ENCODE measurements at places on chromosomes 1 and 21.
A peak's percentile ranks its signal among the peaks of the same experiment; 100 is the strongest.

GRCh38 chr1:200362421-200362820 is 47.4 kb downstream of the ZNF281 start:
- no peak for DNase-seq

DNA sequence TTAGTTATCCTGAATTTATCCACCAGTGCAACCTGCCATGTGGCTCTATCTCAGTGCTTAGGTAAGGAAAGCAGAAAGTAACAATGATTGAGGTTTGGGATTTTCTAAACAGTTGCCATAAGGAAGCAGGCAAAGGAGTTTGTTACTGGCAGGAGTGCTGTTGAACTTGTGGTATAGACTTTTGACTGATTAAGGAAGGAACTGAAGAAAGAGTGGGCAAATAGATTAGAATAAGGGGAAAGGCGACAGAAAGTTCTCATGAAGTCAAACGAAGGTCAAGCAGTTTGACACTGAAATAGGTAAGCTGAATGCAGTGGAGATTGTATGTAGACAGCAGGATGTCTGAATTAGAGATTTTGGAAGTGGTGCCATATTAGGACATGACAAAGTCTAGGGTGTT is 24.2 kb upstream of the CR2 start:
- no peak for DNase-seq

DNA sequence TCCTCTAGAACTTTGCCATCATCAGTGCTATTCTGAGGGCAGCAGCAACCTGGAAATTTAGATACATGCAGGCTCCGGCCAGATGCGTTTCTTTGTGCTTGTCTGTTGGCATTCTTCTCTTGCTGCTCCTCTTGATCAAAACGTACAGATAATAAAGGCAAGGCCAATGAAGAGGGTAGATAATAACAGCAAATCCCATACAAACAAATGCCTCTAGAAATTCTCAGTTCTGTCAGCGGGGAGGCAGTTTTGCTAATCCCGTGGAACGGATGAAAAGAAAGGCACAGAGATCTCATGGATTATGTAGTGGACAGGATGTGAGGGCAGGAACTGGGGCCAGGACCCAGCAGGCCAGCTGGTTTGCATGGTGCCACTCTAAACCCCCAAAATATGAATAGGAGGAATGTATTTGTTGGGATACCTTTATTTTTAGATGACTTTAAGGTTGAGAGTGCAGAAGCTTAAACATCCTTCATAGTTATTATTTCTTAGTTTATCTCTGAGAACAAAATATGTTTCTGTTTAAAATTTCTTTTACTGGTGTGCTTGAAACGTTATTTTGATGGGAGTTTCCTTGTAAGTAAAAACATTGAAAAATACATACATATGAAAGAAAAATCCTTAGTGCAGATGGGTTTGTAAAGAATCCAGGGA is 1.5 kb downstream of the ITSN1 start:
- DNase-seq, result peak; percentile 44

DNA sequence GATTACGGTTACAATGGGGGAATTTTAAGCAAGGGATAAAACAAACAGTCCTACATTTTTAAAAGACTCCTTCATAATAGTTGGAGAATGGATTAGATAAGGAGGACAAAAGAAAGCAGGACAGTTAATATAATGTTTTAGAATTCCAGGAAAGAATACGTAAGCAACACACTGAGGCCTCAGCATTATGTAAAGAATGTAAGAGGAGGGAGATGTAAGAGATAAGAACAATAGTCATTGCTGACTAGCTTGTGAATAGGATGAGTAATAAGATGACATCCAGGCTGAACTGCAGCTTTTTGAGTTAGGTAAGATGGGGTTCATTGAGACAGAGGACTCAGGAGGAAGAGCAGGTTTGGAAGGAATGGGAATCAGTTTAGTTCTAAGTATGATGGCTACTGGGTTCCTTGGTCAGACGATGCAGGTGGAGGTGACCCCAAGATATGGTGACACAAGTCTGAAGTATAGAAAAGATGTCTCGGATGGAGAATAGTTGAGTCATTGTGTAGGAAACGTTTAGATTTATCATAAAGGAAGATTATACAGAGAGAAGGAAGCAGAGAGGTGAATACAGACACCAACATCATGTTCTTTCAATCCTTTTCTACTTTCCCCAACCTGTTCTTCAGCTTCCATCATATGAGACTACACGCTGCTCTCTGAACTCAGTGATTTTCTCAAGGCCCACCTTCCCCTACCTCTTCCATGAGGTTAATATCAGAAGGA is 372.8 kb downstream of the PTBP2 start:
- peak; percentile 42 for DNase-seq

- no peak for DNase-seq
Measured at GRCh38 chr1:241101622-241102021, 255.4 kb downstream of the RGS7 start.

DNA sequence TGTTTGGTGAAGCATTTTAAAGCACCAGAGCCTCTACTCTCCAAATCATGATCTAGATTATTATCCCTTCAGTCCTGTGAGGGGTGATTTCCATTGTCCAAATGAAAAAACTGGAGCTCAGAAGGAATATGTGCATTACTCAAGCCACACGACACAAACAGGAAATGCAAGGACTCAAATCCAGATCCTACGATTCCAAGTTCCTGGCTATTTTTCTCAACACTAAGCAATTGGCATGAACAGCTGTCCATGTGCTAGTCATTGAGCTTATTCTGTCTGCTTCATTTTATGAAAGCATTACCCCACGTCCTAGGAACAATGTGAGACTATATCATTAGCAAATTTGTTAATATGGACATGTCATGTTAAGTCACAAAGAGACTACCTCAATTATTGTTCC is 273.1 kb upstream of the LYPLAL1 start:
- DNase-seq, result no peak

GRCh38 chr1:225882694-225883615 is 775 bp upstream of the TMEM63A start:
- peak; percentile 42 for DNase-seq

DNA sequence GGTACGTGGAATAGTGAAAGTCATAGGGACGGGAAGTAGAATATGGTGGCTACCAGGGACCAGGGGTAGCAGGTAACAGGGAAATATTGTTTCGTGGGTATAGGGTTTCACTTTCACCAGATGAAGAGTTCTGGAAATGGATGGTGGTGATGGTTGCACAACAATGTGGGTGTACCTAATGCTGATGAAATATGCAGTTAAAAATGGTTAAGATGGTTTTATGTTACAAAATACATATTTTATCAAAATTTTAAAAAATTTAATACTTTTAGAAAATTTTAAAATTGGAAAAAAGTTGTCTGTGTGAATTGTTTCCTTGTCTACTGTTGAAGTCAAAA is 55.5 kb upstream of the TLR5 start:
- DNase-seq, result no peak

DNA sequence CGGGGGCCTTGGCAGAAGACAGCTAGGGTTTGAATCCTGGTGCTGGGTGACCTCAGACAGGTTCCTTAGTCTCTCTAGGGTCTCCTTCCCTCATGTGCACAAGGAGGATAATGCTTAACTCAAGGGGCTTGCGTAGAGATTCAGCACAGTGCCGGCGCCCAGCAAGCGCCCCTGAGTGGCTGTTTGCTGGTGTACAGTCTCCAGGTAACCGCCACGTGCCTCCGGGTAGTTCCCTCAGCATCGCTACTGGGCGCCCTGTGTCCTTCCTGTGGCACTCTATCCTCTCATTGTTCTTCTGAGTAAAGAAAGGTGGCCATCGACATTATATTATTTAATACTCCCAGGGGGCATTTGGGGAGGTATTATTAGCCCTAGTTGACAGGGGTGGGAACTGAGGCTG is 80.9 kb downstream of the NENF start:
- DNase-seq, result no peak

DNA sequence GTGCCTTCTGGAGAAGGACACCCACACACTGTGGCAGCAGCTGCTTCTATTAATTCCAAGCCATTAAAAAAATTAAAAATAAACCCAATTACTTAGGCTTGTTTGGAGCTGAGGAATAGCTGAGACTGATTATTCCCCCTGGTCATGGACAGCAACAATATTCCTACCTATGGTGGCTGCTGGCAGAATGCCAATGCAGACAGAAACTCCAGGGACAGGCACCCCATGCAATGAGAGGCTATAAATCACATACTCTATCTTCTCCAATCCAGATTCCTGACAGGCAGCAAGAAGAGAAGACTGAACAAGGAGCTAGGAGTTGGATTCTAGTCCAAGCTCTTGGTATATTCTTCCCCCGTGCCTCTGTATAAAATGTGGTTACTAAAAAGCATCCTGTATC is 275.4 kb upstream of the BEND5 start:
- DNase-seq, result peak; percentile 20

- no peak for DNase-seq
Measured at GRCh38 chr1:110438893-110439292, 12.1 kb upstream of the PROK1 start.

DNA sequence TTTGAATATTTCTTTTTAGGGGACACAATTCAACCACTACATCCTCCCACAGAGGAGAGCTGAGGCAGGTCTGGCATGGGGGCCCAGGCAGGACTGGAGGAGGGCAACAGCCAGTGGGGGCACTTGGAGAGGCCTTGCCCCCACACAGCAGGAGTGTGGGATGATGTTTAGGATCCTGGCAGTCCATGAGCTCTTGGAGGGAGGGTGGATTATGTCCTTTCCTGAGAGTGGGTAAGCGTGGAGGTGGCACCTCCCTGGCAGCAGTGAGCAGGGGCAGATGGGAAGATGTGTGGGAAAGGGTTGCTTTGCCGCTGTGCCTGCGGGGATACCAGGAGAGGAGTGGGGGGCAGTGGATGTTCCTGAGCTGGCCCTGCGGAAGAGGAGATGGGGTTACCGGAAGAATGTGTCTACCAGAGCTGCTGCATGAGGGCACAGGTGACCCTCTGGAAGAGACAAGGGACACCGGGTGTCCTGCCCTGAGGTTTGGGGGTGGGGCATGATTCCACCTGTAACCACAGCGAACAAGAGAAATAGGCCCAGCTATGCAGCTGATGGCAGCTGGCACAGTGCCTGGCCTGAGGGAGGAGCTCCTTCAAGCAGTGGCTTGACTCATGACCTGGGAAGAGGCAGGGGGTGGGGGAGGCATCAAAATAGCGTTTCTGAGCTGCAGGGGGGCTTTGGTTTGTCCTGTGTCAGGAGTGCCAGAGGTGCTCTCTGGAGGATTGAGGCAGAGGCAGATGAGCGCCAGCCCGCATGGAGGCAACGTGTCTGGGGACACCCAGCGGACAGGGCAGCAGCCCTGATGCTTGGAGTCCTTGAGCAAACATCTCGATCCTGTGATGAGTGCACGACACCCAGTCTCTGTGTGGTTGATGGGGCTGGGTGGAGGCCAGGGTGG is 123.9 kb upstream of the TMPRSS2 start:
- DNase-seq, result peak; percentile 89

GRCh38 chr21:38443110-38443509 is 55.2 kb downstream of the ERG start:
- no peak for DNase-seq

DNA sequence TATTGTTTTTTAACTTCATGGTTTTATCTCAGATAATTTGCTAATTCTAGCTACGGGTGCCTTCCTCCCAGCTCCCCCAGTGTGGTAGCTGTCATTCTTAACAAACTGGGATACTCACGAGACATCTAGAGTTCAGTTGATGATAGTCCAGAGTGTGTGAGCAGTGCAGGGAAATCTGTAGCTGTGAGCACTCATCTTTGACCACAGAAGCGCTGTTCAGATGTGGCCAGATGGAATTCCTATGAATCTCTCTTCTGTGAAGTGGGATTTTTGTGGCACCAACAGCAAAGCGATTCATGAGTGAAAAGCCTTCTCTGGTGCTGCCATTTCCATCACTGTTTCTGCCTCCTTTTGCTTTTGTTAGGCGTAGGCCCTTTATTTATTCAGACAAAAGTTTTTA is 125.1 kb downstream of the NFIA start:
- peak; percentile 86 for DNase-seq

GRCh38 chr1:2380816-2381591 is 10.3 kb downstream of the MORN1 start:
- DNase-seq, result no peak

GRCh38 chr1:244328476-244328875 is 123.2 kb downstream of the ADSS2 start:
- no peak for DNase-seq

DNA sequence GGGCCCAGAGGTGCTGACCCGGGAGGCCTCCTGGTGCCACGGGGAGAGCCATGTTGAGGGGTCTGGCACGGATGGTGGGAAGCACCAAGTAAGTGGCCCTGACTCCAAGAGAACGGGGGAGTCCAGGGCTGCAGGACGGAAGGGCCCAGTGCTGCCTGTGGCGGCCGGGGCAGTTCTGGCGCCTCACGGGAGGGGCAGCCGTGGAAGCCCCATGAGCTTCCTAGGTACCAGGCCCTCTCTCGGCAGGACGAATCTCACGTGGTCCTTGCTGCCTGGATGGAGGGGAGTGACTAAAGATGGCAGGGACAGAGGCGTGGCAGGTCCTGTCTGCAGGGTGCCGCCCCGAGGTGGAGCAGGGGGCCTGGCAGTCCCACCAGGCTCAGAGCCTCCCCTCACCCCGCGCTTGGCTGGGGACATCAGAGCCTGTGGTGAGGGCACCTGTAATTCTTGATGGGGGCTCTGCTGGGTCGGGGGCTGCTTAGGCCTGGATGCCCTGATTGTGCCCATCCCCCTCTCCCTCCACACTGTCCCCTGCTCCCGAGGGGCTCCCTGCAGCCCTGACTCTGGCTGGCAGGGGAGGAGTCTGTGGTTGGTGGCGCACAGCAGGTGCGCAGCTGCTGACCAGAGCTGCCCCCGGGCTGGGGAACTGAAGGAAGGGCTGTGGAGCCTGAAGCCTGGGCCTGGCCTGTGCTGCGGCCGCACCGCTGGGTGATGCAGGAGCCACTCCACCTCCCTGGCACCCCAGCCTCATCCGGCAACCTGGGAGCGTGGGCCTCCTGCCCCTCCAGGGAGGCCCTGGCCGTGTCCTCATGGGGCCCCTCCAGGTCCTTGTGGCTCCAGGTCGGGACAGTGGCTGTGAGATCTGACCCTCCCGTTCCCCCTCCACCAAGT is 31.4 kb downstream of the POFUT2 start:
- no peak for DNase-seq

- DNase-seq, result peak; percentile 42
Measured at GRCh38 chr1:43747736-43748135, 40.4 kb downstream of the ST3GAL3 start.

- DNase-seq, result no peak
Measured at GRCh38 chr21:31879911-31880310, 7.1 kb downstream of the HUNK start.

DNA sequence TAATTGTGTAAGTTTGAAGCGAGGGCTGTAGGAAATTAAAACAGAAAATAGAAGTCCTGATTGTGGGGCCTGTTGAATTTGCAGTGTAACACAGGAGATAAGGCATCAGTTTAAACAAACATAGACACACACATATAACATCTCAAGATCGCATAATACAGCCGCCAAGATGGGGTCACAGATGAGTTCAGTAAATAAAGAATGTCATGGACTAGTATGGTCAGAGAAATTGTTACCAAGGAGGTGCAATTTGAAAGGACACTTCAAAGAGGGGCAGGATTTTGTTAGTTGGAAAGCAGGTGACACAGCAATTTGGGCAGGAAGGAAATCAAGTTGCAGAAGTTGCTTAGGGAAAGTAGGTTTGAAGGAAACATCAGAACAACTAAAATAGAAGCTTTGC is 450.0 kb downstream of the USP25 start:
- no peak for DNase-seq
